ENCODE measurements at places on chromosomes 16 and 17.
A peak's percentile ranks its signal among the peaks of the same experiment; 100 is the strongest.

DNA sequence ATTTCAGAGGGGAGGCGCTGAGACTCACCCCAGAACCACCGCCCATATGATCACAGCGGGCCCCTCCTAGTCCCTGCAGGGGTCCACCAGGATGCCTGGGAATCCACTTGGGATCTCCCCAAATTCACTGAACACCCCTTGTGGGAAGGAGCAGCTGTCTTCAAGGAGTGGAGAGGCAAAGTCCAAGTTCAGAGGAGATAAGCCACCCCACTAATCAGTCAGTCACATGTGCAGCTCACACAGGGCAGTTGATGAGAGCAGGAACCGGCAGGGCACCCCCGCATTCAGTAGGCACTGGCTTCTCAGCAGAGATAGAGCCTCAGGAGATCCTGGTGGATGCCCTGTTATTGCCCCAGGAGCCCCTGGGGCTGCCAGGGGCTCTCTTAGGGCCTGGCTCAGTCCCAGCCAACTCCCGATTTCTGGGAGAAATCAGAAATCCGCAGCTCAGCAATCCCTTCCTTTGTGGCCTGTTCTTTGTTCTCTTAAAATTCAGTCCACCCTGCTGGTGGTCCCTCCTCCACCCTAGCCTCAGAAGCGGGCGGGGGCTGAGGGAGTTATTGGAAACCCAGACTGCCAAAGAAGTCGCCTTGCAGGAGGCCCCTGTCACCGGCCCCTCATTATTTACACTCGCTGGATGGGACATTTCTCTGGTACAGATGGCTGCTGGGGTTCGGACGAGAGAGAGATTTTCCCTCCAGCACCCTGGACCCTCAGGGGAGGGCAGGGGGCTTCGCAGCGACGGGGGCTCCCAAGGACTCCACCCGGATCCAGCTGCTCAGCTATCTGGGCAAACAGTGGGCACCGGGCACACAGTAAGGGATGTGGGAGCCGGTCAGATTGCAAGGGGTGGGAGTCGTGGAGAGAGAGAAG lies 1.8 kb downstream of the CDC42EP4 start:
- no peak for DNase-seq

DNA sequence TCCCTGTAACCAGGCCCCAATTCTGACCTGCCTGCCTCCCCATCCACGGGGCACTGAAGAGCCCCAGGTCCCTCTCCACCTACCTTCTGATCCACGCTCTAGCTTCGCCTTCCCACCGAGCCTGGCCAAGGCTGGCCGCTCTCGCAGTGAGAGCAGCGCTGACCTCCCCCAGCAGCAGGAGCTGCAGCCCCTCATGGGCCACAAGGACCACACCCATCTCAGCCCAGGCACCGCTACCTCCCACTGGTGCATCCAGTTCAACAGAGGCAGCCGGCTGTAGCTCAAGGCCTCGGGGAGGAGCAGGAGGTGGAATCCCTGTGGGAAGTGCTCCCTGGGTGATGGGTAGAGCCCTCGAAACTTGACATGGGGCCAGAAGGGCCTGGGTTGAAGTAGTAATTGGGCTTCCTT lies 8.4 kb upstream of the PLEKHG4 start:
- no peak for DNase-seq

GRCh38 chr17:956905-957304 lies 22.7 kb downstream of the NXN start:
- DNase-seq: no peak

DNA sequence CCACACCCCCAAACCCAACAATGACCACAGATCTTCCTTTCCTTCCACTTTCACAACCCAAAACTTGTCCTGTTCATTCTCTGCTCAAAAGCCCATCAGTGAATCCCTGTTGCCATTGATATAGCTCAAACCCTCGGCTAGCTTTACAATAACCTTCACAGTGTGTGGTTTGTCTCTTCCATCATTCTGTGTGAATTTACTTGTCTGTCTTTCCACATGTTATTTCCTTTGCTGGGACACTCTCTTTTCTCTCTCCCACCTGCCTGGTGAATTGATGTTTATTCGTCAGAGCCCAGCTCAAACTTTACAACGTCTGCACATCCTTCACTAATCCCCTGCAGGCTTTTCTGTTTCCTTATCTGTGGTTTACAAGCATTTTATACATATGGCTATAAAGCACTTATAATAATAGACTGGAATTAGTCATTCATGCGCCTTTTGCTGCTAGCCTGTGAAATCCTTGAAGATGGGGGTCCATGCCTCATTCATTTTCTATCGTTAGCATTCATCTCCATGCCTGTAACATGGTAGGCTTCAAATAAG lies 114.4 kb downstream of the CDH13 start:
- DNase-seq: no peak

DNA sequence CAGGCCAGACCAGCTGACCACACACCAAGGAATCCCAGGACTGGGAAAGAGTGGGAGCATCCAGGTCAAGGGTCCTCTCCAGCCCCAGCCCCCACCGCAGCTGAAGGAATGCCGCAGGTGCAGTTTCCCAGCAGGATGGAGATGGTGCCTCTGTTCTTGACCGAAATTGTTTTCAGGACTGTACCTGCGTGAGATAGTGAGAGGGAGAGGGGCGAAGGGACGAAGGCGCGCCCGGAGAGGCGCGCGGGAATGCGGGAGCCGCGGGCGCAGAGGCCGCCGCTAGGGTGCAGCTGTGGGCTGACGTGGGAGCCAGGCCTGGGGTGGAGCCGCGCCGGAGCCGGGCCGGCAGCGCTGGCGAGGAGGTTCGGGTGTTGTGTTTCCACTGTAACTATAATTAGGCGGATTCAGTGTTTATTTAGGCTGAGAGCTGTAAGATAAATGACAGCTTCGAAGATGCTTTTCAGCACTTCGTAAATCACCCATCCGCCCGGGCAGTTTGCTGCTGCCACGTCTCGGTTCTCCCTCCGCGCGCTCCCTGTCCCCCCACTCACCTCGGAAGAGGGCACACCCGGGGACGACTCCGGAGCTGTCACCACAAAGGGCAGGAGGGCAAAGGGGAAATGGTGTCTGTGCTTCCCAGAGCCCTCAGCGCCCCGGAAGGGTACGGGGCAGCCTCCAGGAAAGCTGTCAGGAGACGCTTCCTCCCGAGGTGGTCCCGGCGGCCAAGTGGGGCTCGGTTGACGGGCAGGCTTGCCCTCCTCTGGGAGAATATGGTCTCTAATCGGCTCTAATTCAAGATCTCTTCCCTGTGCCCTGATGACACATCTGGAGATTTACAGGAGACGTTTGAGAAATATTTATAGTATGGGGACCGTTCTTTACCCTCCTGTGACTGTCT lies 38.2 kb downstream of the HOXB1 start:
- DNase-seq: peak; percentile 74

GRCh38 chr17:28940675-28941074 lies 10.6 kb downstream of the PHF12 start:
- DNase-seq: no peak

DNA sequence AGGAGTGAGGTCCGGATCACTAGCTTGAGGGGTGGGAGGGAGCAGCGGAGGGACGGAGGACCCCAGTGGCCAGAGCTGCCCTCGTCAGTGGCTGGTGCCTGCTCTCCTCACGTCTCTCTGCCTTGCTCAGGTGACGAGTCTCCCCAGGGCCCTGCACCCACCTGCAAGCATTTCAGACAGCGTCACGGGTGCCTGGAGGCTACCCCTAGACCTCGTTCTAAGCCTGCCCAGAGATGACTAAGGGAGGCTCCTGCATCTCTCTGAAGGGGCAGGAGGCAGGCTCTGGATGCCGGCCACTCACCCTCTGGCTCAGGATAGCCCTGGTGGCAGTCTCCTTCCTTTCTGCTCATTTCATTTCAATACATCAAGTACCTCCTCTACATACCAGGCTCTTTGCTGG lies 68.8 kb downstream of the MRC2 start:
- no peak for DNase-seq

GRCh38 chr17:62186841-62187240 lies 121.8 kb upstream of the MED13 start:
- no peak for DNase-seq

- DNase-seq: peak; percentile 56
These were observed 146.6 kb downstream of the USP22 start for GRCh38 chr17:20896153-20896649.

GRCh38 chr16:359067-359763 lies 6.7 kb upstream of the AXIN1 start:
- DNase-seq: no peak

- DNase-seq: no peak
These were observed 34.5 kb upstream of the TNRC6A start for GRCh38 chr16:24694931-24695330.

DNA sequence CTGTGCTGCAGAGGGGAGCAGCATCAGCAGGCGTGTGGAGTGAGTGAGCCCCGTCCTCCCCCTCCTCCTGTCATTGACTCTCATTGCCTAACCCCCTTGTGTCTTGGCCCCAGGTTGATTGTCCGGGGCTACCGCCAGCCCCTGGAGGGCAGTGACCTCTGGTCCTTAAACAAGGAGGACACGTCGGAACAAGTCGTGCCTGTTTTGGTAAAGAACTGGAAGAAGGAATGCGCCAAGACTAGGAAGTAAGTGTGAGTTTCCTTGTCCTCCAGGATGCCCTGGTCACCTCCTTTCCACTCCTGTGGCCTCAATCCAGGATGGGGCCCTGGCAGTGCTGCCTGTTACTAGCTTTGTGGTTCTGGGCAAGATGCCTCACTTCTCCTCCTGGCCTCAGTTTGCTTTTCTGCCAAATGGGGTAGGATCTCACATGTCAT lies 87.0 kb downstream of the ABCC1 start:
- no peak for DNase-seq

- peak; percentile 46 for DNase-seq
These were observed 65.2 kb upstream of the TOB1 start for GRCh38 chr17:50931144-50931908.

GRCh38 chr16:56609463-56609921 lies 1.1 kb downstream of the MT2A start:
- DNase-seq: peak; percentile 67

DNA sequence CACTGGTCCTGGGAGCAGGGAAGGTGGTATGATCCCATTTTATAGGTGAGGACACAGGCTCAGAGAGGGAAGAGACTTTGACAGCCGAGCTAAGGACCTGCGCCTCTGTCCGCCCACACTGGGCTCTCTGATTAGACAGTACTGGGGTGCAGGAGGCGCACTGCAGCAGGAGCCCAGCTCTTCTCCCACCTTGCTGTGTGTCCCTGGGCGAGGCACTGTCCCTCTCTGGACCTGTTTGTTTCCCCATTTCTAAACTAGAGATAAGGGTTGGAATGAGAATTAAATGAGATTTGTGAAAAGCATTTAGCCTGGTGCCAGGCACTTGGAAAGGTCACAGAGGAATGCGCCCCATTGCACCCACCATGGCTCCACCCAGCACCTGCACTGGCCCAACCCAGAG lies 19.6 kb upstream of the GINS2 start:
- no peak for DNase-seq

GRCh38 chr17:7769854-7770253 lies 52.3 kb downstream of the DNAH2 start:
- DNase-seq: no peak

GRCh38 chr16:82653550-82654511 lies 27.1 kb downstream of the CDH13 start:
- peak; percentile 61 for DNase-seq

- no peak for DNase-seq
These were observed 18.7 kb downstream of the CEP295NL start for GRCh38 chr17:78884148-78884825.

- DNase-seq: no peak
These were observed 49.6 kb upstream of the SIAH1 start for GRCh38 chr16:48434653-48435317.

- no peak for DNase-seq
These were observed 261.4 kb downstream of the MAP2K4 start for GRCh38 chr17:12282056-12282455.

DNA sequence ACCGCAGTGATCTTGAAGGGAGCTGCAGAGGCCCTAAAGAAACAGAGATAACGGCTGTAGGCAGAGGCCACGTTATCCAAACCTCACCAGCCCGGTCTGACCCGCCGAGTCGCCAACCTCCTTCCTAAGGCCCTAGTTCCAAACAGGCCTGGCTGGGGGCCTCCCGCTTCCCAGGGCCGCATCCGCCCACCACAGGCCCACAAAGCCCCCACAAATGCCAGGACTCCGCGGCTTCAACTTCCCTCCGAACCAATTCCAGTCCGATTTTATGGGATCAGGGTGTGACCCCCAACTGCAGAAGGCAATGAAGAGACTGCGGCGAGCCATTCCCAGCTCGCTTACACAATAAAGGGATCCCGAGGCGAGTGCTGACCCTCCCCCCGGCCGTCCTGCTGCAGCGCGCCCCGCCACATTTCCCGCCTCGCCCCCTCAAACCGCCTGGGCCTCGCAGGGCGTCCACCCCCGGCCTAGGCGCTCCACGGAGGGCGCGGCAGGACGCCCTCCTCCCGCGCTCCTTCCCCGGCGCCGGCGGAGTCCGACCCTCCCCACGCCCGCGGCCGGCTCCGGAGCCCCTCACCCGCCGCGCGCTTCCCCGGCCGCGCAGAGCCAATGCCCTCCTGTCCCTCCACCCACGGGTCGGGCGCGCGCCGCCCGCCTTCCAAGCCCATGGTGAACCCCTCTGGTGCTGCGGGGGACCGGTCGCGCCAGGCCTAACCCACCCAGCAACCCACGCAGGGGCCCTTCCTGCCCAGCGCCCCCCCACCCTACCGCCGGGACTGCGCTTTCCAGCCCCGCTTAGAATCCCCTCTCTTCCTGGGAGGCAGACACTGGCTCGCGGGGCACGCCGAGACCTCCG lies 926 bp downstream of the MYH10 start:
- DNase-seq: no peak

DNA sequence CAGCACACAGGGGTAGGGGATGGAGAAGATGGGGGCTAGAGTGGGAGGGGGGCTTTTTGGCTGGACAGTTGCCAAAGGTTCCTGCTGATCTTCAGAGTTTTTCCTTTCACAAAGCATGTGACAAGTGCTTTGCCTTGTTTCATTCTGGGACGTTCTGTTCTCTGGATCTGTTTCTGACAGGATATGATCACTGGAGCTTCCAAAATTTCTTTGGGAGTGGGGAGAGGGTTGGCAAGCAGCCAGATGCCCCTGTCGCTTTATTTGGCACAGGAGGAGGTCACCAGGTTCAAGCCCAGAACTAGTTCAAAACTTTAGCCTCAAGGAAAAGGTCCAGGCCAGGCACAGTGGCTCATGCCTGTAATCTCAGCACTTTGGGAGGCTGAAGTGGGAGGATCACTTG lies 68.5 kb upstream of the TBX2 start:
- no peak for DNase-seq

- no peak for DNase-seq
These were observed 36.7 kb downstream of the SPAG9 start for GRCh38 chr17:51083981-51084380.

GRCh38 chr17:62703776-62704380 lies 76.4 kb downstream of the MRC2 start:
- DNase-seq: peak; percentile 72

- DNase-seq: peak; percentile 70
These were observed 2.8 kb upstream of the ALDH3A2 start for GRCh38 chr17:19645734-19646201.

- DNase-seq: peak; percentile 84
These were observed at the start of gene VPS25 for GRCh38 chr17:42773290-42774035. TSS of gene VPS25 (plus strand) at chr17:42773449. CDS start at chr17:42773476, 27 bp downstream.

Data from CD4-positive, alpha-beta T cell treated with Interleukin-15 for 4 hours (primary cell).